ENCODE measurements at places on chromosomes 13 and 19. TPM values are rescaled to one million over a fixed set of nuclear protein-coding genes. Genes with fewer than 3 reads are reported as not detected.

REEP6 gene
- total RNA-seq = 5.8 TPM

CSNK1A1L gene
- total RNA-seq = not detected

RAB20 gene
- 2.8 TPM for total RNA-seq

OLFM2 gene
- total RNA-seq = 11.2 TPM

PSG1 gene
- total RNA-seq = 0.15 TPM

MBD3L2 gene
- total RNA-seq = not detected

TMEM161A gene
- total RNA-seq = 19.3 TPM

AP3D1 gene
- total RNA-seq = 77.9 TPM

LCP1 gene
- 0.22 TPM for total RNA-seq

IFNL1 gene
- not detected for total RNA-seq

RTBDN gene
- 0.33 TPM for total RNA-seq

RHPN2 gene
- total RNA-seq = 56.1 TPM

TEX101 gene
- not detected for total RNA-seq

FUT6 gene
- not detected for total RNA-seq

MIA gene
- not detected for total RNA-seq

RGCC gene
- total RNA-seq = 8.4 TPM

FKBP8 gene
- 146 TPM for total RNA-seq

GRK1 gene
- total RNA-seq = 0.04 TPM

ZNF98 gene
- not detected for total RNA-seq

ZNF415 gene
- total RNA-seq = not detected

CNN1 gene
- 0.77 TPM for total RNA-seq

TMTC4 gene
- total RNA-seq = 11.3 TPM

GPC5 gene
- not detected for total RNA-seq

KLF2 gene
- total RNA-seq = 29.9 TPM

LRRC8E gene
- 6.4 TPM for total RNA-seq

ERF gene
- 124 TPM for total RNA-seq

ELAVL3 gene
- 0.09 TPM for total RNA-seq

CEACAM20 gene
- not detected for total RNA-seq

CEBPA gene
- 10.2 TPM for total RNA-seq

MUC16 gene
- total RNA-seq = 0.02 TPM

ZBTB32 gene
- total RNA-seq = not detected

TTYH1 gene
- not detected for total RNA-seq

ELSPBP1 gene
- not detected for total RNA-seq

IZUMO4 gene
- 0.51 TPM for total RNA-seq

PLIN4 gene
- 0.08 TPM for total RNA-seq

PSG2 gene
- not detected for total RNA-seq

FXYD7 gene
- 0.36 TPM for total RNA-seq

MYH14 gene
- total RNA-seq = 7.3 TPM

ACER1 gene
- not detected for total RNA-seq

PRR19 gene
- 4.3 TPM for total RNA-seq

QPCTL gene
- 6.5 TPM for total RNA-seq

ZNF175 gene
- 4.6 TPM for total RNA-seq

SLC25A23 gene
- total RNA-seq = 17.6 TPM

MLLT1 gene
- 14.8 TPM for total RNA-seq

POSTN gene
- 0.05 TPM for total RNA-seq

CACNG7 gene
- 9.3 TPM for total RNA-seq

ZNF625 gene
- not detected for total RNA-seq

KIR3DL2 gene
- total RNA-seq = not detected

BEST2 gene
- total RNA-seq = 1.8 TPM

CEACAM8 gene
- total RNA-seq = not detected
